ENCODE measurements at places on chromosomes 5 and 9.

DNA sequence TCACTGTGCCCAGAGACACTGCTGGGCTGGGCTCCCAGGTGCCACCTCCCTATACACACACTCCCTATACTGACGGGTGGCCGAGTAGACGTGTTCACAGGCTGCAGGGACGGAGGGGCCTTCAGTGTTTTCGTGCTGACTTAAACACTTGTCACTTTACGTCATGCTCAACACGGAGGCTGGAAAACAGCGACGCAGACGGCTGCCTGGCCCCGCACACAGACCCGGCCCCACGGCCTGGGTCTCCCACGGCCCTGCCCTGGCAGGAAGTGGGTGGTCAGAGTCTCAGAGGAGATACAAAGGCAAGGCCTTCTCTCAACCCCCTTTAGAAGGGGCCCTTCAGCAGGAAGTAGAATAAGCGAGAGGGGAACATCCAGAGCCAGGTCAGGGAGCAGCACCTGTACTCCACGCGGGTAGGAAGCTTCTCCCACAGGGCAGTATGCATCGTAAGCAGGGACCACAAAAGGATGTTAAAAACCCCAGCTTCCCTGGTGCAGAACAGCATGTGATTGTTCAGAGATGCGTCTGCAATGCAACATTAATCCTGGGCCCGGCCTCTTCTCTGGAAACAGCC is 11.9 kb upstream of the TBC1D9B start:
- DNase-seq, result no peak

DNA sequence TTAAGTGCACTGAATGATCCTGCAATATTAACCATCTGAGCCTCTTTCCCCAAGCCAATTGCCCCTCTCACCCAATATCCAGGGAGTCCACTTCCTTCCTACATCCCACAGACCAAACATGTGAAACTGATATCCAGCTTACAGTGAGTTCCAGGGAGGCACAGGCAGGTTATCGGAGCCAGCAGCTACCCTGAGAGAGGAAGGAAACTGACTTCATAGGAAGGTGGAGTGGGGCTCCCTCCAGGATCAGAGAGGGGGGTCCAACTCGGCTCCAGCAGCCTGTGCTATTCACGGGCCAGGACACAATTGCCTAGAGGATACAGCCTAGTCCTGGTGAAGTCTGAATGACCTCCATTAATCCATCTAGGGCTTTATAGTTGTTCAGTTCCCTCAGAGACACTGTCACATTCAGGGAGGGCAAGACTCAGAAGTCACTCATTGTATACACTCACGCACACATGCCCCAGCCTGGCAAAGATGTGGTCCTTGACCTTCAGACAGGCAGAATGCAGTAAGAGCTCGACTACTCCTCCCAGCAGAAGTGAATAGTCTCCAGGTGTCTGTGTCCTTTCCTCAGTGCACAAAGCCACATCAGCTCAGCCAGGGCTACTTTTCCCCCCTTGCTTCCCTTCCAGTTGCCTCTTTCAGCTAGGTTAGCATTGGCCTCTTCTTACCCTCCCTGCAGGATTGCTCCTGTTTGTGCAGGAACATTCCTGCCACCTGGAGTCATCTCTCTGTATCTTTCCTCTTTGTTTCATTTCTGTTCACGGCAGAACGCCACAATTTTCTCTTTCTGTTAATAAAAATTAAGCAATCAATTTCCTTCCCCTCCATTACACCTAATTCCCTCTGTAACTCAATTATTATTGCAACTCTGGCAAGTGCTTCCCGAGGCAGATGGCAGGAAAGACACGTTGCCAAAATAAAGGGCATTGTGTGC is 501.7 kb downstream of the ARHGEF28 start:
- no peak for DNase-seq

- no peak for DNase-seq
These were observed 31.5 kb downstream of the STK10 start for GRCh38 chr5:172156541-172156994.

DNA sequence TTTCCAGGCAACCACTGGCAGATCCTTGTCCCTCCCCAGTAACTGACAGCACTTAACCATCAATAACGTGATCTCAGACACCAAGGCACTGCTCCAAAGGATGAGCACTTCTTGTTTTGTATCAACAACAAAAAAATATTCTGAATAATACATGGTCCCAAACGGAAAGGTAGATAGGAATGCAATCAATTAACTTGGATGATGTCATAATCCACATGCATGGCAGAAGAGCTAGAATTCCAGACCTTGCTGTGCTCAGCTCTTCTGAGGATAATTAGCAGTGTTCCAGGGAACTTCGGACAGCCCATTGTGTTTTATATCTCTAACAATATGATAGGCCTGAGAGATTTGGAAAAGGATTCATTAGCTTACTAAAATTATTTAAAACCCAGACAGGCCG is 288.4 kb upstream of the PCSK5 start:
- no peak for DNase-seq

DNA sequence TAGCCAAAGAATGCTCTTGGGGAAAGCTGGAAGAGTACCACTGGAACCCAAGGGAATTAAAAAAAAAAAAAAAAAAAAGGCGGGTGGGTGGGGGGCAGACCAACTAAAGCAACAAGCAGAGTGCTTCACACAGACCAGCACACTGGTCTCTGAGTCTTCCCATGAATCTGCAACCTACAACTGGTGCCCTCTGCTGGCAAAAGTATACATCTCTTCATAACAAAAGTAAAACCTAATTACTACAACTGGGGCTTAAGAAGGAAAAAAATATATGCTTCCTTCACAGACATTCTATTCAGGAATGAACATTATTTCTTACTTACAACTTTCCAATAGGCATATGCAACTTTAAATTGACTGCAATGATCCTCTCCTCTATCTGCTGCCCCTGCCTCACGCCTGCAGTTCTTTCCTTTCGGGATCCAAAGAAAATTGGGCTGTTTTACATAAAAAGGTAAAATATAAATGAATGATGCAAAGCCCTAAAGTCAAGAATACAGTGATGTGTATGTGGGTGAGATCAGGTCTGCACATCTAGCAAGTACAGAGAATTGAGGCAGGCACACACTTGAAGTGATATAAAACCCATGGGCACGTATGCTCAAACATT is 7.2 kb upstream of the KLHL3 start:
- DNase-seq, result peak; percentile 28

GRCh38 chr5:180241600-180241999 is 32.6 kb upstream of the RASGEF1C start:
- no peak for DNase-seq

- DNase-seq, result no peak
These were observed 42.8 kb downstream of the VLDLR start for GRCh38 chr9:2664174-2665065.

- no peak for DNase-seq
These were observed 63.0 kb downstream of the APBA1 start for GRCh38 chr9:69609156-69609555.

DNA sequence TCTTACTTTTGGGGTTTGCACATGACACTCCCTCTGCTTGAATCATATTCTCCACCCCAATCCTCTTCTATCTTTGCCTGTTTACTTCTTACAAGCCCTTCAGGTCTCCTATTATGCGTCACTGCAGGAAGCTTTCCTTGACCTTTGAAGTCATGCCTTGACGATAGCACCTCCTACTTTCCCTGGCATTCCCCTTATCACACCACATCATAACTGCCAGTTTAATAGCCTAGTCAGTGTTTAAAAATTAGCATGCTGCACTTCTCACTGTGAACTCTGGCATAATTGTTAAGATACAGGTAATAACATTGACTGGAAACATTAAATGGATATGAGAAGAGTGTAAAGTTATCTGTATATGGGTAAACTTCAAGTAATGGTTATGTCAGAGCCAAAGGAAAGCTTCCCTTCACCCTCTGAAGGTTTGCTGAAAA is 37.1 kb upstream of the CEP120 start:
- no peak for DNase-seq

GRCh38 chr5:20524991-20525529 is 537.1 kb upstream of the CDH18 start:
- no peak for DNase-seq

GRCh38 chr5:39399135-39400036 is 25.4 kb downstream of the DAB2 start:
- no peak for DNase-seq

GRCh38 chr5:67173959-67174358 is 22.6 kb downstream of the CD180 start:
- DNase-seq, result no peak

DNA sequence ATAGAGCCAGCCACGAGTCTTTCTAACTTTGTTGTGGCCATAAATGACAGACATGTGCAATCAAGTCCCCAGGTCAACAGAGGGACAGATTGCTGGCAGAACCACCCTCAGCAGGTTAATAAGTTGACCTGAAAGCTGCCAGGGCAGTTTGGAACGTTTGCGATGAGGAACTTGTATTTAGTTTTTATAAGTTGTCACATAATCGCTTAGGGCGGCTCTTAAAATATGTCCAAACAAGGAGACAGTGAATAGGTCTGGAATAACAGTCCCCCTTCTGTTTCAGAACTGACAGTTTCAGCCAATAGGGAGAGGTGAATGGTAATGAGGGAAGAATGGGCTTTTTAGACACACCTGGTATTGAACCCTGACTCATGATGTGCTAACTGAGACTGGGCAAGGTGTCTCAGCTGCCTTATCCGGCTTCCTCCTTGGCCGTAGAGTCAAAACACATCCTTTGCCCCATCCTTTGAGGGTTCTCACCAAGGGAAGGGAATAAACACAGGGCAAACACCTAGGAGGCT is 33.6 kb upstream of the GABRP start:
- DNase-seq, result no peak

DNA sequence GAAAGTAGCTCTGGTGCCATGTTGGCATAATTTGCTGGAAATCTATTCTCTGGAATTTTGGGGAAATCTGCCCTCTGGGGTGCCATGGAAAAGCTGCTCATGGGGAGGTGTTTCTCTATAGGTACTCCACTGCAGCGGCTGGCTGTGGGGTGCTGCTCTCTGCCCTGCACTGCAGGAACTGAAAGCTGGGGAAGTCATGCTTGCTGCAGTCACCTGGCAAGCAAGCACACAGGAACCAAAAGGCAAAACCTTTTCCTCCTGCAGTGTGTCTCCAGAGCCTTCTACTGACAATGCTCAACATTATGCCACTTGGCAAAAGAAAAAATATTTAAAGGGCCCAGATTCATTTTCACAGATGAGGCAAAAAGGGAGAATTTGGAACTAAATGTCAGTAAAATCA is 25.8 kb upstream of the CARNMT1 start:
- no peak for DNase-seq

GRCh38 chr5:61254969-61255555 is 77.0 kb upstream of the ZSWIM6 start:
- no peak for DNase-seq

GRCh38 chr5:31449174-31449573 is 82.7 kb downstream of the DROSHA start:
- no peak for DNase-seq

Data from stimulated activated CD4-positive, alpha-beta T cell treated with anti-CD3 and anti-CD28 coated beads, Interleukin-15, amount 100 ng/mL, for 1 hour (primary cell).